GDM1 (cell line): ENCODE measurements at places on chromosomes 7 and 10.

DNA sequence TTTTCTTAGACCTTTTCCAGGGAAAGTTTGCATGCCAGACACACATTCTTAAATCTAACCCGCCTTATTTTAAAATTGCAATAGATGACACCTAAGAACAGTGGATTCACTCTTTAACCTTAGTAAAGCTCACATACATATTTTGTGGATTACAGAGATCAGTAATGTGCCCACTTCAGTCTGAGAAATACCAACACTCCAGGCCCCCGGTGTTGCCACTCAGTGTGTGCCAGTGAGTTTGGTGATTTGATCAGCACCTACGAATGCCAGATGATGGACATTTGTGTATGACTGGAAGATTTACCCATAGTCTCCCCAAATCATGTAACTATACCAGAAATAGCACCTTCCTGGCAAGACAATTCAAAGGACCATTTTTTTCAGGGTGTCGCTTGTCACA, 2.6 kb downstream of the LRRN3 start:
- no peak for DNase-seq

DNA sequence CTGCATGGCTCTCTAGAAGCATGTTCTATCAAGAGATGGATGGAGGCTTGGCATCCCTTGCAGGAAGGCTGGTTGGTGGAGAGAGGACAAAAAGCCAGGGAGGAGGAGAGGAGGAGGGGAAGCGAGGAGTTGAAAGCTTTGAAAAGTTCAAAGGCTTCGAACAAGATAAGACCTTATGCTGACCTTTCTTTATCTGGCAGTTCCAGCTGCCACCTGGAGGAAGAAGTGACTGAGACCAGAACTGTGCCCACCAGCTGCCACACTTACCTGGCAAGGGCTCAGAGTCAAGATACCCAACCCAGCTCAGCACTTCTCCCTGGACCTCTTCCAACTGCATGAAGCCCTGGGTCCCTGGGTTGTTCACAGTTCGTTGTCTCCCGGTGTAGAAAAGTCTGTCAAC, 14.8 kb downstream of the CCL24 start:
- no peak for DNase-seq

- no peak for DNase-seq
Measured at GRCh38 chr10:38027986-38028385, 17.5 kb downstream of the ZNF33A start.

DNA sequence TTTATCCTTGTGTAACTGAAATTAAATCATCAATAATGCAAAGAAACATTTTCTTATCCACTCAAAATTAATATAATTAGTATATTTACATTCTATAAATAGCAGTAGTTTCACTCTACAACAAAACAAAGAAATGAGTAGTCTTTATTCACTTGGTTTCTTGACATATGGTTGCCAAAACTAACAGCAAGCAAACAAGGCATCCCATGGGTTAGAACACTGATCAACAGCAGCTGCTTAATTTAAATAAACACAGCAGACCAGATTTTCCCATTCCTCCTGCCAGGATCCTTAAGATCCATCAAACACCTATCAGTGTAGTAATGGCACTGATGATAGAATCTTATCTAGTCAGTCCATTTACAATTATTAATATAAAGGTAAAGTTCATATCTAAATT, 22.1 kb downstream of the NCAPG2 start:
- no peak for DNase-seq

GRCh38 chr7:86926732-86927131, 132.7 kb downstream of the ELAPOR2 start:
- DNase-seq = peak; percentile 2

- DNase-seq = no peak
Measured at GRCh38 chr10:126270111-126270510, 118.2 kb downstream of the ADAM12 start.

DNA sequence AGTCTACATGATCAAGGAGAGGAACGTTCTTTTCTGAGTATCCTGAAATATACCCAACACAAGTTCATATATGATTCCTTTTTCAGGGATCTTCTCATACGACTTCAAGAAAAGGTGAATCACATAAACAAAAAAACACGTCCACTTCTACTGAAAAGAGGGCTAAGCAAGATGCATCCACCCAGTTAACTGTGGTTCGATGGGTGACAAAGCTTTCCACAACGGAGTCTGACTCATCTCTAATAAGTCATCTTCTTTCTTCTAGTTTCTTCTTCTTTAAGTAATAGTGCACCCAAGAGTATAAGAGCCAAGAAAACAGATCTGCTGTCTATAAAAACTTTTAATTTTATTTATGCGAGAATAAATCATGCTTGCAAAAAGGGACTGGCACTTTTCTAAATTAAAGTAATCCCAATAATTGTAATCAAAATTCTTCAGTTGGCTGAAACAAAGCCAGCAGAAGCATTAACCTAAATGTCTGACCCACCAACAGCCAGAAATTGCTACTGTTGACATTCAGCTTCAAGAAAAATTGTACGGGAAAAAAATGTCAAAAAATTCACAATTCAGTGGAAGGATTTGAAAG, 146.9 kb upstream of the ANK3 start:
- no peak for DNase-seq

DNA sequence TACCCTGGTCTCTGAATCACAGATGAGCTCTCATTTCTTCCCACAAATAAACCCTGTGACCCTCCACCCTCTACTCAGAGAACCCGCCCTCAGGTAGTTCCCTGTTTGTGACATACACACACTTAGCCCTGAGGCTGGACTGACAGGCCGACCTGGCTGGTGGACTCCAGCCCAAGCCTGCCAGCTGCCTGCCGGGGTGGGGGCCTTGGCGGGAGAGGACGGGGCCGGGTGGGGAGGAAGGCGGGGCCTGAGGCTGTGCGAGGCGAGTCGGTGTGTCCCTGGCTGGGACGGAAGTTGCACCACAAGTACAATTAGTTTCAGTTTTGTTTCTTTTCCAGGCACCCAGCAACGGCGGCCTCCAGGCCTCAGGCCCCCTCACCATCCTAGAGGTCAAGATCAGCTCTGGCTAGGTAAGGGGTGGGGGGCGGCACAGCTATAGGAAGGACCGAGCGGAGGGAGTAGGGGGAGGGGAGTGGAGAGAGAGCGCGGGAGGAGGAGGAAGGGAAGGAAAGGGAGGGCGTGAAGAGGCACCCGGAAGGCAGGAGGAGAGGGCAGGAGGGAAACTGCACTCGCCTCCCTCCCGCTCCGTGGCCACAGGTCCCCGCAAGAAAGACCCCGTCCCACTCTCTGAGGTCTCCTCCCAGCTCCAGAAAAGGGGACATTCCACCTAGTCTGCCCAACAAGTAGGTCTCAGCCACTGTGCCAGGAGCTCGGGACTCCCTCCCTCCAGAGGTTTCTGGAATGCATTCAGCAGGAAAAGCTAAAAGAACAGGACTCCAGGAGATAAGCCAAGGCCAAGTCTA, at the start of gene TRIM56:
Gene TRIM56 (plus strand): TSS at position 320 of the 803 bp plus-strand sequence. CDS start 1,832 bp downstream, outside the sequence.
- peak; percentile 58 for DNase-seq

GRCh38 chr7:28409716-28410627, 2.3 kb upstream of the CREB5 start:
- no peak for DNase-seq

GRCh38 chr7:78535655-78536054, 737.1 kb downstream of the PHTF2 start:
- no peak for DNase-seq

DNA sequence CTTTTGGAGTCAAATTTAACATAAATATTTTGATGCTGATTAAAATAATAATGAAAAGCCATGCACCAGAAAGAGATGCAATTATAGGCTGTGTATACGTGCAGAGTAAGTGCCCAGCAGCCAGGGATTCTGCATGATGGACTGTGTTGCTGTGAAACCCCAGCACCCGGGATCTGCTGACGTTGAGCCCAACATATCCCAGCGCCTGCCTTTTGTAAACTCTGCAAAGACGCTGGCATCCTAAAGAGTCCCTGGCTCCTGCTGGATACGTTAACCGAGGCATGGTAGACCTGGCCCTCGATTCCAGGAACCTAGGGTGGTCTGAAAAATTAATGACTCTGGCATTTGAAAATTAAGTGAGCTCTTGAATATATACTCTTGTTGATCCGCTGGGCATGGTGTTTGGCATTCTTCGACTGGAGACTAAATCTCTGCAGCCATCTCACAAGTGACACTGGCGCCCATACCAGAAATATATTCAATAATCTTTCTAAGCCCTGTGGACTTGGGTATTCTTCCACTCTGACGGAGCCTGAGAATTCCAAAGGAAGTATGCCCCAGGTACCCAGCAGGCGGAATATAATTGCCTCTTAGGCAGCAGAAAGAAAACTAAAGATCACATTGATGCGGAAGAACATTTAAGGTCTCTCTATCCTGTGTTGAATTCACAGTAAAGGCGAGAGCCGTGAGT, 191.2 kb upstream of the SH2B2 start:
- DNase-seq = no peak

DNA sequence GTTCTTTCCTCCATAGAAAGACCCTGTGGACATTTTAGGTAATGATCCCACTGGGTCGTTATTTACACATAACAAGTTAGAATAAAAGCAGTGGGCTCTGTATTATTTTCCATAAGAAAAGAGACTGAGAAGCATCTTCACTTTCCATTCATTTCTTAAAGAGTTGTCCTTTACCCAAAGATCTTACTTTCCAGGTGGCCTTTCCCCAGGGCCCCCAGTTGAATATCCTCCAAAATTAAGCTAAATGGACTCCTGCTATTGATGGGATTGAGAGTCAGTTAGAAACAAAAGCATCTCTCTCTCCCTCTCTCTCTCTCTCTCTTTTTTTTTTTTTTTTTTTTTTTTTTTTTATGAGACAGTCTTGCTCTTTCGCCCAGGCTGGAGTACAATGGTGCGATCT, 224.8 kb downstream of the KIAA1217 start:
- no peak for DNase-seq

DNA sequence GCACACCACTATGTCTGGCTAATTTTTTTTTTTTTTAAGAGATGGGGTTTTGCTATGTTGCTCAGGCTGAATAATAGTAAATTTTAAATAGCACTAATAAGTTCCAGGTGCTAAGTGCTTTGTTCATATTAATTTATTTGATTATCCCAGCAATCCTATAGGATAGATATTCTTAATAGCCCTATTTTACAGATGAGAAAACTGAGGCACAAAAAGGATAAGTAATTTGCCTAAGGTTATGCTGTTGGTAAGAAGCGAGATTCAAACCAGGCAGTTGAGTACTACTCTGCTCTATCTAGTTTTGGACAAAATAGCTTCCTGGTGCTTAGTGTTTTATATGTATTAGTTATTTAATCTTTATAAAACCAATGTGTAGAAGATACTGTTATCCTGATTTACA, 72.5 kb upstream of the STRIP2 start:
- no peak for DNase-seq

DNA sequence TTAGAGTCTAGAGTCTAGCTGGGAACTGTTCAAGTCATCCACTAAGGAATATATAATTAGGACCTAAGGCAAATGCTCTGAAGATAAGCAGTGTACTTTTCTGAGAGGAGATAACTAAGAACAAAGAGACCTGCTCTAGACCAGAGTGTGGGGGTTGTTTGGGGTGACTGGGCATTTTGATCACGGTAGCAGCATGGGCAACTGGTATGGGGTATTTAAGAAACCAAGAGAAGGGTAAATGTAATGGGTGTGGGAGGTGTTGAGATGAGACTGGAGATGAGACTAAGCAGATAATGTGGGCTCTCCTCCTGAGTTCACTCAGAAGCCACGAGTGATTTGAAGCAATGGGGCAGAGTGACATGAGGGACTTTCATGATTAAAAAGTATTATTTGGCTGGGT, 1082.9 kb downstream of the GATA3 start:
- no peak for DNase-seq

DNA sequence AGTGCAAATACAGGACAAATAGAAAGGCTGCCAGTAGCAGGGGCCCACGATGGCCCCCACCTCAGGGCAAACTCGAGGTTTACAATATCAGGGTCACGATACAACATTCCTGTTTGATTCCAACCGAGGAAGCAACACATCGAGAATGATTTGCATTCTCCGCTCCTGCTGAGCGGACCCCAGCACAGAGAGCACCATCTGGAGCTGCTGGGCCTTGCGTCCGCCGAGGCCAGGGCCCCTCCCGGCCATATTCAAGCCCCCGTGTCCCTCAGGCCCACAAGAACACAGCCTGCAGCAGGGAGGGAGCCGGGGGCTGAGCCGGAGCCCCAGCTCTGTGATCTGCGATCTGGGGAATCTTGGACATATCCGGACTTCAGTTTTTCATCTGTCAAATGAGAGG, 84.3 kb downstream of the PRKAG2 start:
- no peak for DNase-seq

GRCh38 chr10:3806603-3807002, 21.6 kb upstream of the KLF6 start:
- no peak for DNase-seq

DNA sequence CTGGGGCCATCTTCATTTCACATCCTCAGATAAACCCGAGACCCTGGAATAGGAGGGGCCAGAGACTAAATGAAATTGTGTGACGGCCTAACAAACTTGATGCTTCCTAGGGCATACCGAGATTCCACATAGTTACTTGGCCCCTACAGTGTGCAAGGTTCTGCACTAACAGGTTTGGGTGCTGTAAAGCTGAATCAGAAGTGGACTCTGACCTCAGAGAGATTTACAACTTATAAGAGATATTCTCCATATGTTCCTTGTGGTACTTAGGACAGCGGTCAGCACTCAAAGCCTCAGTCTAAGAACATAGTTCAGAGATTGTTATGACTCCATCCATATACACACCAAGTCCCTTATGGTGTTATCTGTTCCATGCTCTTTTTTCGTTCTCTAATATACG, 55.1 kb upstream of the FHIP2A start:
- DNase-seq = no peak

DNA sequence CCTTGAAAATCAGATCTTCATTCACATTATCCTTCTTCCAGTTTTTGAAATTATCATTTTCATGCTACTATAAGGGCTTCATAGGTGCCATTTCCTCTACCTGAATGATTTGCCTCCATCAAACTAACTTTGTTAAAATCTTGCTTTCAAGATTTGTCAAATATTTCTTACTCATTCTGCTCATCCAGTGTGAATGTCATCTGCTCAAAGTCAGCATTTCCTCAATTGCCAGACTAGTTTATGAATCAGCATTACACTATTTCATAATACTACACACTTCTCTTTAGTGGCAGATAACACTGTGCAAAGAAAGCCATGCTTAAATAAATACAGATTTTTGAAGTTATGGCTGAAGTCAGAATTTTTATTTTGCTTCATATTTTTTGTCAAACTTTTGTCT, 21.3 kb upstream of the LIPF start:
- no peak for DNase-seq

GRCh38 chr7:134703782-134704181, 57.1 kb downstream of the BPGM start:
- no peak for DNase-seq

- peak; percentile 28 for DNase-seq
Measured at GRCh38 chr7:71735961-71736556, 604.1 kb downstream of the GALNT17 start.

- DNase-seq = no peak
Measured at GRCh38 chr10:13331646-13332045, 16.4 kb downstream of the SEPHS1 start.

DNA sequence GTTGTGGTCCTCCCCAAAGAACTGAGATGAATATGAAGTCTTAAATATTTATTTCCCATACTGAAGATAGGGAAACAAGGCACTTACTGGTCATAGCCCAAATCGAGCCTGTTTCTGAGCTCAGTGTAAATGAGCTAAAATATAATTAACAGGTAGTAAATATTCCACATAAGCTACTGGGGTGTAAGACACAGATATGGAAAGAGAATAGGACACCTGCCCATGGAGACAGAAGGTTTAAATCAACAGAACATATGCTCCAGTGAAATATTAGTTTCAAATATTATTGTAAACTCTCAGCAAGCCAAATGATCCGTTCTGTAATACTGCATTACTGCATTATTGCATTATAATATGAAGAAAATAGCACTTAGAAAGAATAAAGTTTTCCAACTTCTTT, 537.9 kb downstream of the ANKRD7 start:
- no peak for DNase-seq

- no peak for DNase-seq
Measured at GRCh38 chr10:26000971-26001370, 66.9 kb downstream of the MYO3A start.
